ENCODE measurements at places on chromosomes 6 and 20.

GRCh38 chr20:63100174-63100925 is 93.6 kb upstream of the BHLHE23 start:
- DNase-seq = no peak

GRCh38 chr20:6299456-6299855 is 176.6 kb upstream of the FERMT1 start:
- no peak for DNase-seq

DNA sequence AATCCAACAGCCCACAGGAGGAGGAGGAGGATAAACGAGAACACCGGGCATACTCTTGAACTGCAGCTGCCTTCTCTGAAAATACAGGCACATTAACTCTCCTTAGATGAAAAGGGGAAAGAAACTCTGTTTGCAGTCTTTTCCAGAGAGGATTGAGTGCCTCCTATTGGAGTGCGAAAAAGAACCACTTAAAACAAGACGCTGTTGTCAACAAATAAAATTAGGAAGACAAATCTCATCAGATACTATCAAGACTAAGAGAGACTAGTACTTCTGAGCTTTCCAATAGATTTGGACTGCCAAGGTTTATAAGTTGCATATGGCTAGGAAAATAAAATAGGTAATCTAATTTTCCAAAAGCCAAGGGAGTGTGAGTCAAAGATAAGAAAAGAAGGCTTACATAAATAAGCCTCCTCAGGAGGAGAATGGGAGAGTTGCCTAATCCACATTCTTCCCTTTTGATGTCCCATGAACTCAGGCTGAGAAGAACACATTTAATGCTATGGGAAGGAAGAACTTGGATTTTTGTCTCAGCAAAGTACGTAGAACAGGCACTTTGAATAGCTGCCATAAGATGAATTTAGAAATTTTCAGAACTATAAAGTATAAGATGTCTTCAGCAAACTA is 154.7 kb downstream of the ARHGAP18 start:
- no peak for DNase-seq

DNA sequence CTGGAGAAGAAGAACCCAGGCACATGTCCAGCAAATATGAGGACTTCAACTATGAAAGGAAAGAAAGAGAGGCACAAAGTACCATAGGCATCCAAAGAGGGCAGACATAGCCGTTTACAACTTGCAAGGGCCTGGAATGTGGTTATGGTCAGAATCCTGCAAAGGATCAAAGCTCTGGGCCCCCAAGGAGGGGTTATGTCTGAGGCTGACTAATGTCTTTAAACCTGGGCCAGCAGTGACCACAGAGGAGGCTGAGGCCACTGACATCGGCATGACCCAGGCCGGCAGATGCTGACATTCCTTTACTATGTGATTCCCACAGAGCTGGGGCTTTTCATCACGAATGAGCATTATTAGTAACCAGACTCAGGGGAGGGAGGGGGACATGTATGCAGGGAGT is 861.1 kb downstream of the DHX35 start:
- no peak for DNase-seq

- DNase-seq = peak; percentile 22
These were observed 4.7 kb upstream of the ENPP5 start for GRCh38 chr6:46175446-46175845.

- no peak for DNase-seq
These were observed 48.8 kb downstream of the KIZ start for GRCh38 chr20:21174516-21175239.

- DNase-seq = peak; percentile 41
These were observed 209.9 kb downstream of the LY86 start for GRCh38 chr6:6798448-6798860.

GRCh38 chr6:13668291-13668928 is 43.2 kb downstream of the RANBP9 start:
- DNase-seq = no peak

DNA sequence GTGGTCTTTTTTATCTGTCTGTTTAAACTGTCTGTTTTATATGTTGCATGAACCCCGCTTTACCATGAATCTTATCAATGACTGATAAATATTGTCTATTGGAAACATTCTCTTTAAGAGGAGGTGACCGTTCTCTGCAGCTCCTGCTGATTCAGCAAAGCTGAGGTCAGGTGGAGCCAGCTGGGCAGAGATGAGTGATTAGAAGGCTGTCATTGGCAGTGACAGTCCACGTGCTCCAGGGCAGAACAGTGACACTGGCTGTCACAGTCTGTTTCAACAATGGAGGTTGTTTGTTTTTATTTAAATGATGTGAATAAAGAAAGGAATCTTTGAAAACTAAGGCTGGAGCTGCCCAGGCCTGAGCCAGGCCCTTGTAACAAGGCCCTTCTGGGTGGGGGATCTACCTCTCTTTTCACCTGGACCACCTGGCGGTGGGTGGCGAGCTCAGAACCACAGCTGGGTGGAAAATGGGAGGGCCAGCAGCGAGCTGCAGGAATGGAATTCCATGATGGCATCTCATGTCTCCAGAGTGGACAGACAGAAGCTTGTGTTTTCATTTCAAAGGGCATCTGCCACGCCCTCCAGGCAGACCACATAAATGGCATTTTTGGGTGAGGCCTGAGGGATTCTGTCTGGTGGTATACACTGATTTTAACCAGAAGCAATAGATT is 12.6 kb downstream of the SYNJ2 start:
- DNase-seq = no peak

DNA sequence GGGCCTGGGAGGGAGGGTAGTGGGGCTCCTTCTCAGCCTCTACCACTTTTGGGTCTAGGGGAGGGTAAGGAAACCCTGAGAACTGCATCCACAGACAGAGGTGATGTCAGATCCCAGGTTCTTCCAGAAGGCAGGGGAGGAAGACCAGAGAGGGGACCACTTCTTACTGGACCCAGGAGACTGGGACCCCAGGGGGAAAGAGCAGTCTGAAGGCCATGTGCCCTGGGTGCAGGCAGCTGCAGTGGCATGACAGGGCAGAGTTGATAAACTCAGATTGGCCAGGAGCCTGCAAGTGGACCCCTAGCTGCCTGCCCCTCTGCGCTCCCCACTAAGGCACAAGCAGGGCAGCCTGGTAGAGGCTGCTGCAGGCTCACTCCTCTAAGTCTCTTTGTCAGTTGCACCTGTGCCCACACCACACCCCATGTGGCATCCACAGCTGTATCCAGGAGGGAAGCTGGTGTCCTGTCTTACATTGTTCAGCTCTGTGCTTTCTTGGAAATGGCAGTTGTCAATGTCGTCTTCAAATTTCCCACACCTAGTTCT is 2.7 kb downstream of the CST9L start:
- no peak for DNase-seq

All from activated T-cell treated with anti-CD3 and anti-CD28 coated beads, Interleukin-2, amount 50 U/mL, for 48 hours (primary cell).